ENCODE measurements at places on chromosomes 3 and 15. TPM values are rescaled to one million over a fixed set of nuclear protein-coding genes. Genes with fewer than 3 reads are reported as not detected.

DNA sequence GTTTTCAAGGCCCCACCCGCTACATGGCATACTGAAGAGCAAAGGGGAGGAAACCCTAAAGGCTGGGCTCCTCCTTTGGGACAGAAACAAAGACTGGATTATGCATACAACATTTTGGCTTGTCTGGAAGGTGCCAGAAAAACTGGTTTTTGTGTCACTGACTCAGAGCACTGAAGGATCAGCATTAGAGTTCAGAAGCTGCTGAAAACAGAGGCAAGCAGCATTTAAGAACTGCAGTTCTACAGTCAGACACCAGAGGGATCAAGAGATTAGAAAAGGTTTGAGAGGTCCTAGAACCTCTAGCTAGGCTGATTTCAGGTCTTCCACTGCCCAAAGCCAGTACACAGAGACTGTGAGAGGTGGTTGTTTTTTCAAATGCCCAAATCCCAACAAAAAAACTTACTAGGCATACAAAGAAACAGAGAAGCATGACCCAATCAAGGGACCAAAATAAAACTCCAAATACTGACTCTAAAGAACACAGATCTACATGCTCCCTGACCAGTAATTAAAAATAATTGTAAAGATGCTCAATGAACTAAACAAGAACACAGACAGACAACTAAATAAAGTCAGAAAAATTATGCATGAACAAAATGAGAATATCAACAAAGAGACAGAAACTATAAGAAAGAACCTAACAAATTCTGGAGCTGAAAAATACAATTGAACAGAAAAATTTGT lies 91.2 kb downstream of the SENP2 start:
- DNase-seq, result no peak

FAM3D gene
- not detected for total RNA-seq

DNA sequence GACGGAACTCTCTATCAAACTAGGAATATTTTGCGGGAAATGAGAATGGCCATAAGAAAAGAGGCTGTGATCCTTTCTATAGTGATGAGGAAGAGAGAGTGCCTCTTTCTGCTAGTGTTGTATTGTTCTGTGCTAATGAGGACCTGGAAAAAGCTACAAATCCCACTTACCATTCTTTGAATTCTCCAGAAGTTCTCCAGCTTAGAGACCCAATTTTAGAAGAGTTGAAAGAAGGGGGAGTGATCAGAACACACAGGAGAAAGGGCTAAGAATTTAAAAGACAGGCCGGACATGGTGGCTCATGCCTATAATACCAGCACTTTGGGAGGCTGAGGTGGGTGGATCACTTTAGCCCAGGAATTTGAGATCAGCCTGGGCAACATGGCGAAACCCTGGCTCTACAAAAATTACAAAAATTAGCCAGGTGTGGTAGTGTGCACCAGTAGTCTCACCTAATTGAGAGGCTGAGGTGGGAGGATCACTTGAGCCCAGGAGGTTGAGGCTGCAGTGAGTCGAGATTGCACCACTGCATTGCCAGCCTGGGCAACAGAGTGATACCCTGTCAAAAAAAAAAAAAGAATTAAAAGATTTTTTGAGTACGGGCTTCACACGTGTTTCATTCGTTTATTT lies 126.9 kb downstream of the IQCH start:
- no peak for DNase-seq

GRCh38 chr3:15341030-15341726 lies 8.8 kb upstream of the SH3BP5 start:
- DNase-seq, result no peak
